Activated CD4-positive, alpha-beta T cell treated with anti-CD3 and anti-CD28 coated beads, Interleukin-2, amount 10 ng/mL, durations not matched to agents 7 days and 5 days (primary cell): ENCODE measurements at places on chromosomes 4 and X.

DNA sequence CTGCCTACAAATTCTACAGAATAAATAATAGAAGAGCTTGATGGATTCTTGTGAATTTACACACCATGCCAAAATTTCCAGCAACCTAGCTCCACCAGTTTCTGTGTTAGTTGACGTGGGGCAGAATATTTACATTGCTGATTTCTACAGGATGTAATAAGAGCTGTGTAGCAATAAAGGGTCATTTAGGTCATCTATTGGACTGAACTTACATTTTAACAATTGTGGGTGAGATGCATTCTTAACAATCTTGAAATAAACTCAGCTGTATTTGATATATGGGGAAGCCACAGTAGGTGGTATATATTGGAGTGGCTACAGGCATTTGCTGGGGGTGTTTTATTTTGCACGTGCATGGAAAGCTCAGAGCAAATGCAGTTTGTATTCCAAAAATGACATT is 655.3 kb downstream of the IQCM start:
- H3K4me1 ChIP-seq: no peaks in the 10 kb centered on the region
- no peak overlapping the region for H3K27ac ChIP-seq
- DNase-seq: no peak
- no peaks in the 10 kb centered on the region for H3K36me3 ChIP-seq
- no peak overlapping the region for H3K4me3 ChIP-seq

- no peak overlapping the region for H3K27ac ChIP-seq
- H3K4me3 ChIP-seq: no peak overlapping the region
- no peaks in the 10 kb centered on the region for H3K4me1 ChIP-seq
Observed at GRCh38 chr4:91170768-91171167, 1043.6 kb downstream of the CCSER1 start.

DNA sequence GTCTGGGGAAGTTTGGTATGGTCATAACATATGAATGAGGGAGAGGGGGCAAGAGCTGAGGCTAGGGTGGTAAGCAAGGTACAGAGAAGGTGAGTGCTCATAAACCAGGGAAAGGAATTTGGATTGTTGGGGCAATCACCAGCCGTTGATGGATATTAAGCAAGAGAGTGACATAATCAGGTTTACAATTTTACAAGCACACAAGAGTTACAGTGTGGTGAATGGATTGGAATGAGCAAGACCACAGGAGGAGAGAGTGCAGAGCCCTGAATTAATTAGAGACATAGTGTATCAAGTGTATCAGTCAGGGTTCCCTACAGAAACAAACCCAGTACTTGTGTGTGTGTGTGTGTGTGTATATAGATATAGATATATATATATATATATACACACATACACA is 18.7 kb upstream of the FMR1NB start:
- DNase-seq: no peak
- H3K4me1 ChIP-seq: no peaks in the 10 kb centered on the region
- no peak overlapping the region for H3K27ac ChIP-seq
- H3K4me3 ChIP-seq: no peak overlapping the region
- H3K27me3 ChIP-seq: no peaks in the 10 kb centered on the region

- no peak overlapping the region for H3K27ac ChIP-seq
- no peaks in the 10 kb centered on the region for H3K36me3 ChIP-seq
- H3K4me3 ChIP-seq: no peak overlapping the region
Observed at GRCh38 chr4:139768896-139769295, 103.3 kb downstream of the MGST2 start.

GRCh38 chr4:125306112-125306511 is 8.6 kb upstream of the FAT4 start:
- H3K4me1 ChIP-seq: no peaks in the 10 kb centered on the region
- H3K4me3 ChIP-seq: no peak overlapping the region
- no peak overlapping the region for H3K27ac ChIP-seq
- DNase-seq: no peak

DNA sequence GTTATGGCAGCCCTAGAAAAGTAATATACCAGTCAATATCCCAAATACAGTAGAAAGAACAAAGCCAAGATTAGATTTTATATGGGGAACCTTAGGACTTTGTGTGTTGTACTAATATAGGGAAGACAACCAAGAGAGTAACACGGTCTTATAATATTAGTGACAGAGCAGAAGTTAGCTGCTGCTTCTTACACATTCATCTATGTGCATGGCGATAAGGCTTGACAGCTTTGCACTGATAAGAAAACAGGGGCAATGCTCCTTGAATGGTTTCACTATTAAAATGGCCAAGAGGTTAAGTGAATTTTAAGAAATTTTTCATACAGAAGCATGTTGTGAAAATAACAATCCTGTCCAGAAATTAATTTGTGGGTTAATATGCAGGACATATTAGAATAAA is 521.6 kb downstream of the CCSER1 start:
- H3K4me3 ChIP-seq: no peak overlapping the region
- DNase-seq: no peak
- no peaks in the 10 kb centered on the region for H3K36me3 ChIP-seq
- H3K27ac ChIP-seq: no peak overlapping the region
- no peaks in the 10 kb centered on the region for H3K4me1 ChIP-seq

DNA sequence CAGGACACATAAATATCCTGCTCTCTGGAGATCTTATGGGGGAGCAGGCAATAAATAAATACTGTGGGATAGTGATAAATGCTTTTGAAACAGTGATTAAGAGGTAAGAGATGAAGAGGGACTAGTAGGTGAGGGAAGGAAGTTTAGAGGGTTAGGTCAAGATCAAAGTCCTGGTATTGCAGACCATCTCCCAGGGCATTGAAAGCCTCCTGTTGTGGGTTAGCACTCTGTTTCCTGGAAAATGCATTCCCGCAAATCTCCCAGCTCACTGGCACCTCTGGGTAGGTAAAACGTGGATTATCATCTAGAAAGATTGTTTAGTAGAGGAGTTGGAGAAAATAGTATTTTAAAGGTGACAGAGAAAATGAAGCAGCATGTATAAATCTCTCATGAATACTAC is 2.2 kb downstream of the SNX25 start:
- peaks cover 9% of the 10 kb centered on the region for H3K36me3 ChIP-seq
- H3K27me3 ChIP-seq: peaks cover 15% of the 10 kb centered on the region

GRCh38 chrX:11103006-11103405 is 8.1 kb upstream of the HCCS start:
- peaks cover 5% of the 10 kb centered on the region for H3K4me1 ChIP-seq
- no peaks in the 10 kb centered on the region for H3K27me3 ChIP-seq
- H3K4me3 ChIP-seq: no peak overlapping the region
- H3K36me3 ChIP-seq: no peaks in the 10 kb centered on the region

DNA sequence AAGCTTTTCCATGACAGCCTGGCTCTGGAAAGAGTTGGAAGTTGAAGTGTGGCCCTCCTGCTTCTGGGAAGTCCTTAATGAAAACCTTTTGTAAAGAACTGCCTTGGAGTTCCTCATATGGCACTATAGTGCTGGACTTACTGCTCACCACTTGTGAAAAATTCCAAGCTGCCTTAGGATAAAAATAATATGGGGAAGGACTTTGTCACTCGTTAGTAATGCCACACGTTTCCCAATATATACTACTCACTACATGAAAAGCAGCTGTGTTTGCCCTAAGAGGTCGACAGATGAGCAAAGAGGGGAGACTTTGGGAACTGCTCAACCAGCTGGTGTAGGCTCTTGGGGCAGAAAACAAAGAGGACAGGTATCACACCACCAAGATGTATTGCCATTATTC is 11.7 kb downstream of the OPHN1 start:
- peaks cover 3% of the 10 kb centered on the region for H3K27me3 ChIP-seq
- no peak overlapping the region for H3K4me3 ChIP-seq
- DNase-seq: no peak
- peaks cover 3% of the 10 kb centered on the region for H3K4me1 ChIP-seq

DNA sequence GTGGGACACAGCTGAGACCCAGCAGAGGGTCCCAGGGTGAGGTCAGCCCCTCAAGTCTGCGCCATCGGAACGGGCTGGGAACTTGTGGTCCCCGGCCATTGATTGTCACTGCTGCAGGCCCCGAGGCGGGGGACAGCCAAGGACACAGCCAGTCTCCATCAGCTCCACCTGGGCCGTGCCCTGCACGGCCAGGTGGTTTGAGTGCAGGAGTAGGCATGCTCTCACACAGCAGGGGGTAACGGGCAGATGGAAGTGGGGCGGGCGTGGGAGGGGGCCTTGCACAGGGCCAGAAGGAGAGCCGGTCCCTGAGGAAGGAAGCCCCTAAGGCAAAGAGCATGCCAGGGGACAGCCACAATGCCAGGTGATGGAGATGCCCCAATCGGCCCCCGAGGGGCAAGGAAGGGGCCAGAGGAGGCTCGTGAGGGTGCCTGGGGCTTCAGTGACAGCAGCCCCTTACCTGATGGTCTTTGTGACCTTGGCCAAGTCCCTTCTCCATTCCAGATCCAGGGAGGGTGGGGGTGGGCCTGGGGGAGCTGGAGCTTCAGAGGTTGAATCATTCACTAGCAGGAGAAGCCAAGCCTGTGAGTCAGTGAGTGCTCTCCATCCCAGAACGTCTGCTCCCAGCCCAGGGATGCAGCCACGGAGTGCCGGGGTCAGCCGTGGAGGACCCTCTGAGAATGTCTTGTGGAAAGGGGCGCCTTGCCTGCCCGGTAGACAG is 2.3 kb downstream of the ATP2B3 start:
- no peaks in the 10 kb centered on the region for H3K36me3 ChIP-seq
- H3K27ac ChIP-seq: no peak overlapping the region
- peaks cover 4% of the 10 kb centered on the region for H3K4me1 ChIP-seq

- H3K36me3 ChIP-seq: no peaks in the 10 kb centered on the region
- no peak overlapping the region for H3K27ac ChIP-seq
- H3K4me1 ChIP-seq: no peaks in the 10 kb centered on the region
- peaks cover 4% of the 10 kb centered on the region for H3K27me3 ChIP-seq
Observed at GRCh38 chr4:53929955-53930798, 134.2 kb downstream of the CHIC2 start.

DNA sequence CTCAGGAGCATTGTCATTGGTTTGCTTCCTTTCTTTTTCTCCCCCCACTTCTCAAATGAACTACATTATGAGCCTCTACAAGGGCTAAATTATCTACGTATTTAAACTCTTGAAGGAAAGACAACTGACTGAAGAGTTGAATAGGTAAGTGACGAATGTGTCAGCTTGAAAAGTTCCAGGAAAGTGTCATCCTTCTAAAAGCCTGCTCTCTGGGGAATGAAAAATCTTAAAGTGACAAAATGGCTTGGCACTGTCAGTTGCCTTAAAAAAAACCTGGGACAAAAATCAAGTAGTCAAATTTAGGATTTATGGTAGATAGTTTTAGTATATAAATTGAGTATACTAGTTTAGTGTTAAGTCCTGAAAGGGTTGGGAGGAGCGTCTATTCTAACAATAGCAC is 173.9 kb upstream of the NDP start:
- H3K27me3 ChIP-seq: no peaks in the 10 kb centered on the region
- H3K27ac ChIP-seq: no peak overlapping the region
- DNase-seq: no peak
- no peaks in the 10 kb centered on the region for H3K36me3 ChIP-seq
- H3K4me1 ChIP-seq: no peaks in the 10 kb centered on the region

- no peak for DNase-seq
- no peak overlapping the region for H3K4me3 ChIP-seq
- no peaks in the 10 kb centered on the region for H3K4me1 ChIP-seq
- H3K27ac ChIP-seq: no peak overlapping the region
Observed at GRCh38 chr4:17701882-17702281, 79.5 kb downstream of the FAM184B start.

DNA sequence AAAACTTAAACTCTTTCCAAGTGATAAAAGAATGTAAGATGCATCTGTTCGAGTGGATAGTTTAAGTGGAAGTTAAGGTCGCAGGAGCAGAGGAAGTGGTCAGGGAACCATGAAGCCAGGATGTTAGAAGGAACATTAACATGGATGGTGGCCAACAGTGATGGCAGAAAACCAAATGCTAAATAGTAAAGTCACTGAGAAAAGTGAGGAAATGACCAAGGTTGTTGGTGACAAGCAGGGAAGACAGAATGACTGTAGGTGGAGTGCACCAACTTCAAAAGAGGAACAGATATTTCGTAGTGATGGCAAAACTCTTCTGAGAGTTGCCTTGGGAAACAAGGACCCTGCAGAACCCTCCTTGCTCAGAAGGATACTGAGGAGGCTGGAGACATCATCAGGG is 226.2 kb downstream of the PALLD start:
- H3K4me3 ChIP-seq: no peak overlapping the region
- peaks cover 20% of the 10 kb centered on the region for H3K27me3 ChIP-seq
- H3K36me3 ChIP-seq: peaks cover 8% of the 10 kb centered on the region

DNA sequence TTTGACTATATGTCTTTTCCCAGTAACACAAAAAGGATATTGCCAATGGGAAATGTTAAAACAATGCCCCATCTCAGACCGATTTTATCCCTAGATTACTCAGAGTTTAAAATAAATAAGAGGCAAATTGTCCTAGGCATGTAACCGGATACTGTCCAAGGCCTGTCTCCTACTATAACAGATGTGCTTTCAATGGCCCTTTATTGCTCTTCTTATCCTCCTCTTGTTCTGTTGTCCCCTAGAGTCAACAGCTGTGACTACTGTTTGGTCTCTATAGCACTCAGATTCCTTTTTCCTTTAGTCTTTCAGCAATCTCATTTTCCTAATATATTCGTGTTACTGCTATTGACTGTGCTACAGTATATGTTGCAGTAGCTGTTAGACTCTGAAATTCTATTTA is 66.8 kb upstream of the PLS3 start:
- H3K36me3 ChIP-seq: no peaks in the 10 kb centered on the region
- no peak overlapping the region for H3K4me3 ChIP-seq
- no peak for DNase-seq
- H3K4me1 ChIP-seq: no peaks in the 10 kb centered on the region

DNA sequence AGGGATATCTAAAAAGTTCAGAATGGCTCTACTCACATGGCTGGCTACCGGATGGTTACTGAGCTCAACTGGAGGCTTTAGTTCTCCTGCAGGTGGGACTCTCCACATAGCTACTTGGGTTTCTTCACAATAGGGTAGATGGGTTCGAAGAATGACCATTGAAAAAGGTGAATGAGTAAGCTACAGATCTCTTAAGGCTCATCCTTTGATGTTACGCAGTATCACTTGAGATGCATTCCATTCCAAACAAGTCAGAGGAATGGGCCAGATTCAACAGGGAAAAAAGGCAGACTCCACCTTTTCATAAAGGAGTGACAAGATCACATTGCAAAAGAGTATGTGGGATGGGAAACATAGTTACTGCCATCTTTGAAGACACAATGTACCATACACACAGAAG is 52.6 kb downstream of the DDX53 start:
- no peaks in the 10 kb centered on the region for H3K36me3 ChIP-seq
- H3K27ac ChIP-seq: no peak overlapping the region
- DNase-seq: no peak
- no peak overlapping the region for H3K4me3 ChIP-seq

DNA sequence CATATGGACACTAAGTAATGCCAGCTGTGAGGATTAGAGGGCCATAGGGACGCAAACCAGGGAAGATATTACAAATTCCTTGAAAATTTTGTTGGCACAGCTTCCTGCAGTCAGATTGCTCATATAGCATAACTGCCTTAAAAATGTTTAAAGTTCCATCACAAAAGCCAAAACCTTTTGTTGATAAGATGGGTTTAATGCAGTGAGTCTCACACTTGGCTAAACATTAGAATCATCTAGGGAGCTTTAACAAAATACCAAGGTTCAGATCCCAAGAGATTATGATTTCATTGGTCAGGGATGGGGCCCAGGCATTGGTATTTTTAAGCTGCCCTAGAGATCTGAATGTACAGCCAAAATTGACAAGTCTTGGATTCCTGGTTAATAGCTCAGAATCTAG is 376.5 kb upstream of the MAD2L1 start:
- H3K4me1 ChIP-seq: peaks cover 2% of the 10 kb centered on the region
- no peak overlapping the region for H3K27ac ChIP-seq
- peaks cover 12% of the 10 kb centered on the region for H3K27me3 ChIP-seq
- DNase-seq: no peak
- no peaks in the 10 kb centered on the region for H3K36me3 ChIP-seq

GRCh38 chr4:47856713-47857112 is 18.8 kb upstream of the CORIN start:
- H3K27ac ChIP-seq: no peak overlapping the region
- DNase-seq: no peak
- no peaks in the 10 kb centered on the region for H3K27me3 ChIP-seq
- H3K4me3 ChIP-seq: no peak overlapping the region
- no peaks in the 10 kb centered on the region for H3K36me3 ChIP-seq
